ENCODE measurements at places on chromosomes 11 and 22.
A peak's percentile ranks its signal among the peaks of the same experiment; 100 is the strongest.

GRCh38 chr22:20776624-20777405, 2.9 kb downstream of the SERPIND1 start:
- no peak for DNase-seq

DNA sequence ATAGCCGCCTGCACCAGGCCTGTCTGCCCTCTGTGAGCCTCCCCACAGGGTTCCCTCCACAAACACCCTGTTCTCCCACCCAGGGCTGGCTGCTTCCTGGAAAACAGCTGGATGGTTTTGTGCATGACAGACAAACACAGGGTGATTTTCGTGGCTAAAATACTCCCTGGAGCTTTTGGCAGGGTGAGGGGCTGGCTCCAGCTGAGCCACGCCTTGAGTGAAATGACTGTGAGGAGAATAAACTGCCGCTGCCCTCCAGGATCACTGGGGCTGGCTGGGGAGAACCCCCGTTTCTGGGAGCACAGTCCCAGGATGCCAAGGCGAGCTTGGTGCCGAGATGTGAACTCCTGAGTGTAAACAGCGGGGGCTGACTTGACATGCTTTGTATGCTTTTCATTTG, 20.3 kb upstream of the PPP6R3 start:
- DNase-seq = no peak

- peak; percentile 5 for DNase-seq
Observed at GRCh38 chr22:41302021-41302767, 869 bp downstream of the ZC3H7B start.

GRCh38 chr11:46235777-46236688, 41.4 kb upstream of the CREB3L1 start:
- no peak for DNase-seq

DNA sequence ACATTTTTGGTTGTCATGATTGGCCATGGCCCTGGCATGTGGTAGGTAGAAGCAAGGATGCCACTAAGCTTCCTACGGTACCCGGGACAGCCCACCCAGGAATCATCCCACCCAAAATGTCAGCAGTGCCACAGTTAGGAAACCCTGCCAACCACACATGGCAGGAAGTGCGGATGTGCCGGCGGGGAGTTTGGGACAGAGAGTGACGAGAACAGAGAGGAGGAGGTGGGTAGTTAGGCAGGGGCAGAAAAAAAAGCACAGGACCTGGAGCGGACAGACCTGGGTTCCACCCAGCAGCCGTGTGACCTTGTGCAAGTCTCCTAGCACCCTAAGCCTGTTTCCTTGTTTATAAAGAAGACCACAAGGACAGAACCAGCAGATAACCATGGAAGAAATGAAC, 3.3 kb downstream of the SPI1 start:
- no peak for DNase-seq

DNA sequence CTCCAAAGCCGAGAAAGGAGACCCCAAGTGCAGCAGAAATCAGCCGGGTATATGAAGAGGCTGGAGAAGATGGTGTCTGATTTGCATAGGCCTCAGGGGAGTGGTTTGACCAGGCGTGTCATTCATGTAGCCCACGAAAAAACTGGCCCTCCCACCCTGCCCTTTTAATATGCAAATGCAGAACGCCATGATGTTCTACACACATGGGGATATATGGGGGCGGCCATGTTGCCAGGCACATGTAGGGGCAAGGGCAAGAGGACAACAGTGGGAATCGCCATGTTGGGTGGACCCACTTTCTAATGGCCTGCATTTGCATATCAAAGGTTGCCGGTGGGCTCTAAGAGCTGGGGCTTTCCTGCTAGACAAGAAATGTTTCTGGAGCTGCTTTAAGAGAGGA, 86.4 kb downstream of the ISX start:
- DNase-seq = no peak

DNA sequence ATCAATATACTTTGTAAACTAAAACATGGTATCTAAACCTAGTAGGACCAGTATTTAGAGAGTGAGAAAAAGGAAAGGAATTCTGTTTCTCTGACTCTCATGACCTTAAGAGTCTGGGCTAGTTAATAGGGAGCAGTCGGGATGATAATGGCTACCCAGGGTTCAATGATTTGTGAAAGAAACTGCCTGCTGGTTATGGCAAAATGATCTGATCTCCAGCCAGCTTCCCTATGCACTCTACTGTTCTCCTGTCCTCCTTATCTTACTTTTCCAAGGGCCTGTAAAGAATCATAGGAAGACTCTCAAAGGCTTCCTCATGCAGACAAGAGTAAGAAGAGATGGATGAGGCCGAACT, 193.1 kb upstream of the PITPNB start:
- no peak for DNase-seq

DNA sequence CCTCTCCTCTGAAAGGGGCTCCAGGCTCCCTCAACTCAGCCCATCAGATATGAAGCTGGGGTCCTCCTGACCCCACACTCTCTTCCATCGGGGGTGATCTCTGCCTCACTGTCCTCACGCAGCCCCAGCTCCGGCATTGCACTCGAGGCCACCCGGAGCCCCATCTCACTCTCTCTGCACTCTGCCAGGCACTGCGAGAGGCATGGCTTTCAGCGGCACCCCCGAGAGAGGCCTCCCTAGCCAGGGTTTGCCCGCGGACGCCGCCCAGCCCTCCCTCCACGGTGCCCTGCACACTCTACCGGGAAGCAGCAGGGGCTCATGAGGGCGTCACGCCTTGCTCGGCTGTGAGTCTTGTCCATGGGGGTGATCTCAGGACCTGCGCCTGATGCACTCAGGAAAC, 436.2 kb downstream of the BRD1 start:
- DNase-seq = no peak
